Activated CD8-positive, alpha-beta T cell treated with anti-CD3 and anti-CD28 coated beads, Interleukin-2, amount 10 ng/mL, durations not matched to agents 7 days and 5 days (primary cell): ENCODE measurements at places on chromosomes 7 and 10. TPM values are rescaled to one million over a fixed set of nuclear protein-coding genes. Genes with fewer than 3 reads are reported as not detected.

Gene WNT2
- not detected for total RNA-seq

Gene HOXA2
- not detected for total RNA-seq

Gene SLC39A12
- total RNA-seq, result not detected

Gene TLX1
- total RNA-seq, result not detected

Gene CYP2C19
- not detected for total RNA-seq

Gene CPN1
- total RNA-seq, result not detected
